ENCODE measurements at places on chromosomes 6 and 20.

DNA sequence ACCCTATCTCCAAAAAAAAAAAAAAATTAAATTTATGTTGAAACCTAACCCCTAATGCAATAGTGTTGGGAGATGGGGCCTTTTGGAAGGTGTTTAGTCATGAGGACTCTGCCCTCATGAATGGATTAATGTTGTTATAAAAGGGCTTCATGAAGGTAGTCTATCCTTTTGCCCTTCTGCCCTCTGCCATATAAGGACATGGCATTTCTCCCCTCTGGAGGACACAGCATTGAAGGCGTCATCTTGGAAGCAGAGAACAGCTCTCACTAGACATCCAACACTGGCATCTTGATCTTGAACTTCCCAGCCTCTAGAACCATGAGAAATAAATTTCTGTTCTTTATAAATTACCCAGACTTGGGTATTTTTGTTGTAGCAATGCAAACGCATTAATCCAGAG lies 35.4 kb downstream of the PDYN start:
- DNase-seq, result no peak

DNA sequence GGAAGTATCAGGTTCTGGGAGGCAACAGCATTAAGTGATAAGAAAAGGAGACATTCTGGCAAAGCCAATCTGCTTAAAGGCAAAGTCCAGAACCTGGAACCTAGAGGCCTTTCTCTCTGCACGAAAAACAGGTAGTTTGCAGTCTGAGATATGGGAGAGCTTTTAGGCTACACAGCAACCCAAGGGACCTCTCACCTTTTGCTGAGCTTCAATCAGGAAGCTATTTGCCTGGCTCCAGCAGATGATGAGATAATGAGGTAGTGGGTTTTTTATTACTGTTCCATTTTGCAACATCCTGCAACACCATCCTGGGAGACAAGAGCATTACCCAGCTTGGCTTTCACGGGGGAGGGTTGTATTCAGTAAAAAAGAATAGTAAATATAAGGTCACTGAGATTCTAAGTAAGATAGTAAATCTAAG lies 143.1 kb downstream of the ADGRG6 start:
- no peak for DNase-seq

DNA sequence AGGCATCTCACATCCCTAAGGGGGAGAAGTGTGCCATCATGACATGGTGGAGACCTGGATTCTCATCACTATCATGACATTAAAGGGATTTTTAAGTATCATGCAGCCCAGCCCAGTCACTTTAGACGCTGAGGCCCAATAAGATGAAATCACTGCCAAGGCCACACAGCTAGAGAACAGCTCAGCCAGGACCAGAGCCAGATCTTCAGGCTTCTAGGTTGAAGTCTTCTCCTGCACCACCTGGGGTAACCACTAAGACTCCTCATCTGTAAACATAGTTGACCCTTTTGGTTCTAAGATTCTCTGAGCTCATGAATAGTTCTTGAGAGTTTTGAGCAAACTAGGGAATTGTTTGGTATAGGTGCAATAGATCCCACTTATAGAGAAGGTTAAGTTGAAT lies 125.1 kb downstream of the TCP11 start:
- no peak for DNase-seq

GRCh38 chr20:13648291-13649228 lies 9.8 kb upstream of the TASP1 start:
- DNase-seq, result no peak

DNA sequence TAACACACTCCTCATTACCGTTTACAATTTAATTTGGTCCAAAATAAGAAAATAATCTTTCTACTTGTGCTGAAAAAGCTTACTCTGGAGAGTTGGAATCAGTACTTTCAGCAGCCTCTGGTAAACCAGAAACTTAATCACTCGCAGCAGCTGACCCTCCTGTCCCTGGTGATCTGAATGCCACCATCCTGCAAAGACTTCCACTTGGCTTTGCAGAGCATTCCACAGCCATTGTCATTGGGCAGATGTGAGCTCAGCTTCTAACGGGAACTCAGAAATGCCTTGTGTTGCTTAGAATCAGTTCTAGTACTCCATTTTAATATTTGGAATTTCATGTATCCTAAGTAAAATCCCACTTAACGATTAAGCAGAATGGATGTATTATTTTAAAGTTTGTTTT lies 59.7 kb downstream of the PHACTR1 start:
- DNase-seq, result no peak

DNA sequence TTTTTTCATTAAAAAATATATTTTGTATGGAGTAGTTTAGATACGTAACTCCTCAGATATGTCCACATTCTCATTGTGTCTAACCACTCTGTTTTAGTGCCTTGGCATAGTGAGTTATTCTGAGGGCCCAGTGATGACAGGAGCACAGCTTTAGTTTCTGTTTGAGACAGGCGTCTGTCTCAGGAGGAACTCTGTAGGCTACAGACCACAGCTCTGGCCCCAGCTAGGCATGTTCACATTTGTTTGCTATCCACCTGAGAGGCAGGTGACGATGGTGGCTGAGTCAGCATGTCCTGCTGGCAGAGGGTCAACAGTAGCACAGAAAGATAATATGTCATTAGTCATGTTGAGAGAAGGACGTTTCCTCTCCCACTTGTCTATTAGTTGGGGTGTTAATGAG lies 16.3 kb downstream of the LRRC1 start:
- no peak for DNase-seq

DNA sequence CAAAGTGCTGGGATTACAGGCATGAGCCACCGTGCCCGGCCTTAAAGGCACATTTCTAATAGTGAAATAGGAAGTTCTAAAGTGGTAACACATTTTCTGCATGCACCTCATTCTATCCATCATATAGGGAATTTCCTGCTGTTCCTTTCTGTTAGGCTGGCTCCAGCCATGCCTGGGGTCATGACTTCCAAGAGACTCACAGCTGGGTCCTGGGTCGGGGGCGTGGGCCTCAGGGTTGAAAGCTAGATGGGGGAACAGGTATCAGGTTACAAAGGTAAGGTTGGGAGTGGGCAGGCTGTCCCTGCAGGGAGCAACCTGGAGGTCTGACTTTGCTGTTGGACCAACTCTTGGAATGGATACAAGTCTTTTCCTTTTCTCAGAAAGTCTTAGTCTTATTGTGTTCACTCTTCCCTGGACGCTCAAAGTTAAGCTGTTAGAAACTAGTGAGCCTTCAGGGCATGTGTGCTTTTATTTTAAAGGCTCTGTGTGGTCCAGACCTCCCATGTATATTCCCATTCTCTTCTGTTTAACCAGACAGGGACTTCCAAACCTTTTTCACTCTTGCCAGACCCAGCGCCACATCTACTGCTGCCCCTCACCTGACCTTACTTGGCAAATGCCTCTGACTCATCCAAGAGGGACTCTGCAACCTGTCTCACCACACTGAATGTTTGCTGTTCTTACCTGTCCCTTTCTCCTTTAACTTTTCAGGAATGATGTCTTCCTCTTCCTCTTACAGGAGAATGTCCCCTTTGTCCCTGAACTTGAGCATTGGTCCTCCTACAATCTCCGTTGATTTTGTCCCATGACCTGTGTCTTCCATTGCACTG lies 64.4 kb downstream of the TMEM170B start:
- DNase-seq, result no peak

DNA sequence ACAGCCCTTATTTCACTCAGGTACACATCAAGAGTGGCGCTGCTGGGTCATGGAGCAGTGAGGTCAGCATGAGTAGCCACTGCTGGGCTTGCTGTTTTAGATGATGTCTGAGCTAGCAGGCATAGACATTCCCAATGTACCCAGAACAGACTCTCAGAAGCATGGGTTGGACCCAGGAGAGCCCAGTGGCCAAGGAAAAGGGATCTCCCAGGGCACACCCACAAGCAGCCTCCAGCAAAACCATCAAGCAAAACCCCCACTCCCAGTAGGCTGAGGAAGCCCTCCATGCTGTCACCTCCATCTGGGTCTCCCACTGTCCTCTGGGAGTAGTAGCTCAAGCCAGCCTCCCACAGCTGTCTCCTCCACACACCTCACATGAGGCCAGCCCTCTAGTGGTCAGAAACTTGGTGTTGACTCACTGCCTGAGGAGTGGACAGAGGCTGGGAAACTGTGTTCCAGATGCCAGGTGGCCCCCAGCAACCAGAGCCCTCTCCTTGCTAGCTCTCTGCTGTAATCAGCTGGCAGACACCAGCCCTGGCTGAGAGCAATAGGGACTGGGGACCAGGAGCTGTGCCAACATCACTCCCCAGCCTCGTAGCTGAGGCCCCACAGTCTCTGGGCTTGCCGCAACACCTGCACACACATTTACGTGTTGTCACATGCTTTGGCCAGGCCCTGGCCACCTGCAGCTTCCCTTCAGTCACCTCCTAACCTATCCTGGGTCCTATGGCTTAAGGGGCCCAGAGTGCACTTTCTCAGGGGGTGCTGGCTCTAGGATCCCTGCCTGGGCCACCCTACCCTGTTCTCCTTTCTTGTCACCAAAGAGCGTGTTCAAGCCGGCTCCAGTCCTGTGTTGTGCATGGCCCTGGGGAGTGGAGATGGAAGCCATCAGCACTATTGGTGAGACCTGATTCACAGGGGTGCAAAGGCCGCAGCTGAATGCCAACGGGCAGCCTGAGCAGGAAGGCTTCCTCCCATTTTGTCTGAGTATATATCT lies 1.9 kb upstream of the AP5S1 start:
- no peak for DNase-seq

DNA sequence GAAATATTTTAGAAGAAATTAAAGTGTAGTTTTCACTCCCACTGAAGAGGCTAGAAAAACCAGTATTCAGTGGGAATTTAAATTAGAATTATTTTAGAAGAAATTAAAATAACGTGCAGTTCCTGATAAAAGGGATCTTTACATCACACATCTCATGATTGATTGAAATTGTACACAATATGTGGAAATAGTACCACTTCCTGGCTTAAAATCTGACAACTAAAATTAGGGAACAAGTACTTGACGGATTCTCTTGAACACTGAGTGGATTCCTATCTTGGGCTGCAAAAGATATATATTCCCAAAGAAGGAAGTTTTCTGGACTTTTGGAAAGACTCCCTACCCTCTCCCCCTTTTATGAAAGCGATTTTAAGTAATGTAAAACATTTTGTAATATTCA lies 14.6 kb upstream of the MTCL3 start:
- no peak for DNase-seq

GRCh38 chr6:129717277-129717676 lies 7.3 kb upstream of the ARHGAP18 start:
- no peak for DNase-seq

- no peak for DNase-seq
These were observed 447 bp downstream of the MCM3 start for GRCh38 chr6:52284131-52284459.

- no peak for DNase-seq
These were observed 91.3 kb downstream of the FRK start for GRCh38 chr6:115969207-115969929.

DNA sequence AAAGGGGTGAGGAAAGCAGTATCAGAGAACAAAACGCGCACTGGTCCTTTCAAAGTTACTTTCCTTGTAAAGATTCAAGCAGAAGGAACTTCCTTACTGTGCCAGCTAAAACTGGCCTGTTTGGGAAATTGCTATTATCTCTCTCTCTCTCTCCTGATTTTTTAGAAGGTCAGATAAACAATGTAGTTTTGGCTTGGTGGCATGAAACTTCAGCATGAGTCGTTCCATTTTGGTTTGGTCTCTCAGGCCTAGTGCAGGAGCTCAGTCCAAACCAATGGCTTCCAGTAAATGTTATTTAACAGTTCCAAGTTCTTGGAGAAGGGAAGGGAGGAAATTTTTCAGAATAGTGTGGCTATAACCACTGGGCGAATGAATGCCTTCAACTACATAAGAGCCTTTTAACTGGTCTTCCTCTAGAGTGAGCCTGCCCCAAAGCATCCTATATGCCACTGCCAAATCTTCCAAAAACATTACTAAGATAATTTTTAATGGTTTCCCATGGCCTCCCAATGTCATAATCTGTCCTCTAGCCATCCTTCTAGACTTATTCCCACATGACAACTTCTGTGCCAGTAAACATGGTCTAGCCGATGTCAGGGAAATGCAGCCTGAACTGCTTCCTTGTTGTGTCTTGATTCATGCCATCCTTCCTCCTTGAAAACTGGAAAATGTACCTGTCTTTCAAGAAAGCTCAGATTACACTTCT lies 9.1 kb upstream of the SNX9 start:
- no peak for DNase-seq

- DNase-seq, result peak; percentile 43
These were observed 417.8 kb downstream of the CDC5L start for GRCh38 chr6:44805238-44805846.
